NCI-H1436 treated with DMSO at 0.1 percent for 48 hours (cell line): ENCODE measurements at places on chromosomes 11 and 22.
A peak's percentile ranks its signal among the peaks of the same experiment; 100 is the strongest.

GRCh38 chr11:134062265-134063123 lies 6.4 kb upstream of the JAM3 start:
- DNase-seq: no peak

DNA sequence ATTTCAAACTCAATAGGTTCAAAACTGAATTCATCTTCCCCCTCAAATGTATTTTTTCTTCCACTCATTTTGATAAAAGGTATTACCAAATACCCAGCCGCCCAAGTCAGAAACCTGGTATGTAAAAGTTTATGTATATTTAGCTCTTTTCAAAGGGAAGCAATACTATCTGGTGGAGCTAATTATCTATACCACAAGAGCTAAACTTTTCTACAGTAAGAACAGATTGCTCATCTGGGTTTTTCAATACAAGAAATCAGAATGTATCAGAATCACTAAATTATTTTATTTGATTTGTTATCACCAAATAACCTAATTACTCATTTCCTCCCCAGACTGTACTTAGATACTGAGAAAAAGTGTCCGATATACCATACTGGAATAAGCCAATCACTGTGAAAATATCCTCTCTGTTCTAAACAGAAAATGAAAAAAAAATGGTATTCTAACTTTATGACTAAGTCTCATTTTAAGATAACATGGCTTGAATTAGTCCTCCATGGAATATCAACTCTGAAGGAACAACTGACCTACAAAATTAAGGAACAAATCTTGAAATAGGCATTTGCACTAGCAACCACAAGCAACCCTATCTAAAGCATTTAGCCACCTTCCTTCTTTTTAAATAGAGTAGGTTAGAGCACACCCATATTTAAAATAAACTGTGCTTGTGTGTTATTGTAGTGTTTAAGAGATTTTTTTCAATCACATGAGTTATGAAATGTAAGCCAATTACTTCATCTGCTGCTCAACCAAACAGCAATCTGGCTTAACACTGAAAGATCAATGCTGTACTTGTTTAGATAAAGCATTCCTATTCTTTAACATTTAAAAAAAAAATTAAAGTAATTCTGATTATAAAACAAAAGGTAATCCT lies 35.0 kb downstream of the RDX start:
- no peak for DNase-seq

DNA sequence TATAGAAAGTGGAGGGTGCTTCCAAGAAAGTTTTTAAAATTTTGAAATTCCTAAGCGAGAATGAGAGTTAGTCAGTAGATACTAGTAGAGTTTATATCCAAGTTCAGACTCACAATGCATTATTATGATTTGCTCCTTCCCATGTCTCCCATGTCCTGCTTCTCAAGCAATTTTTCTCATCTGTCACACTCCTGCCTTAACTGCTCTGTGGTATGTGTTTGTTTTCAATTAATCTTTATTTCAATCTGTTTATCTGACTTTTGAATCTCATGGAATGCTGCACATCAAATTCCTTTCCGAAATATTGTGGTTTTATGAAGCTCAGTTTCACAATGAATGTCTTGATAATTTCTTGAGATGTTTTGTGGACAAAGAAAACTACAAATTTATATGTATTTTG lies 18.1 kb downstream of the THY1 start:
- no peak for DNase-seq

DNA sequence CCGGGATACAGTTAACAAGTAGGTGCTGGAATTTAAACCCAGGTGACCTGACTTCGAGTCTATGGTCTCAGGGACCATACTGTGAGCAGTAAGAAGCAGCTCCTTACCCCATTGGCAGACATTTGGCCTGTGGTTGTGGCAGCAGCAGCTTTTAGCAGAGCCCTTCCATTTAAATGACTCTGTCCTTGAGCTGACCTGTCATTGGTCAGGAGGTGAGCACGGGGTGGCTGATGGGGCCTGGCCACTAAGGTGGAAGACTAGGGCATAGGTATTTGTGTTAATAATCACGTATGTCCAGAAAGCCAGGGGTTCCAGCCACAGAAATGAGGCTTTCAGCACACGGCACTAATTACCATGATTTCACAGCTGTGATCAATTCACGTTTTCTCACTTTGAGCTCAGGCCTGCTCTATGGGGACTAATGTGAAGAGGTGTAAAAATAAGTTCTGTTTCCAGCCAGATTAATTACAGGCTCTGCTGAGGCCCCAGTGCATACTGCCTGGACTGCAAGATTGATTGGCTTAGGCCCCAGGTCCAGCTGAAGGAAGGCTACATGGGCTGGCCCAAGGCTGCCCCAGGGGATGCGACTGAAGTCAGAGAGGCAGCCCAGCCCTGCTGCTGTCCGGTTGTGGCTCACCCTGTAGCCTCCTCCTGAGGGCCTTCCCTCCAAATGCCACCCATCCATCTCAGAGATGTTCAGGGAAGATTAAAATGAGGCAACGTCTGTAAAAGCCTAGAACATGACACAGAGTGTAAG lies 76.0 kb downstream of the FDX1 start:
- no peak for DNase-seq

DNA sequence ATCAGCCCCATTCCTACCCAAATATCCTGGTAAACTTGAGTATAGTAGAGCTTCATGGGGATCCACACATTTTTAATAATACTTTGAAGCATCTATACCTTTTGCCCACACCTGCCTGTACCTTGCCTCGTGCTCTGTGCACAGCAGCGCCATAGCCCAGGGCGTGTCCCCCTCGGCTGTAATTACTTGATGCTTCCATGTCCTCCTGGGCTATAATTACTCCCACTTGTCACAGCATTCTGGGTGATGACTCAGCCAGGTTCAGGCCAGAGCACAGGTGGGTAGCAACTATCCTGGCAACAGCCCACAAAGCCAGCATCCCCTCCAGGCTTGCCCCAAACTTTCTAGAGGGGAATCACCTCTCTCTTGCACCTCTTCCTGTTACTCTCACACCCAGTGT lies 23.7 kb upstream of the SLC36A4 start:
- DNase-seq: peak; percentile 88

- no peak for DNase-seq
These were observed 8.2 kb upstream of the MICAL3 start for GRCh38 chr22:18032455-18033101.

- DNase-seq: peak; percentile 13
These were observed 30.2 kb upstream of the APOBEC3A start for GRCh38 chr22:38927033-38927781.
